ENCODE measurements at places on chromosomes 2 and 18.

GRCh38 chr2:212392043-212392442 lies 146.6 kb downstream of the ERBB4 start:
- no peak for DNase-seq

GRCh38 chr2:121043827-121044222 lies 241.2 kb downstream of the TFCP2L1 start:
- no peak for DNase-seq

DNA sequence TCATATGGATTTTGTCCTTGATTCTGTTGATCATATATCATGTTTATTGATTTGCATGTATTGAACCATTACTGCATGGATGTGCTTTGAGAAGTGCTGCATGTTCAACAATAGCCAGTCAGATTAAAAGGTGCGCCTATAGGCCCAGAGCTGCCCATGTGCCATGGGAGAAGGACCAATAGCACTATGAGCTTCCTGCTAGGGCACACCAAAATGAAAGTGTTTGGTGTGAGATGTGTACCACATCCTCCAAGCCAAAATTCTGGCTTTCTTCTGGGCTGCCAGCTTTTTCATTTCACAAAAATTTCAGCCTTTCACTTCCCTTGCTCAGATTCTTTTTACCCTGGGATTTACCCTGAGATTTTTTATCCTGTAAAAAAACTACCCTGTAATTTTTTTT lies 34.8 kb upstream of the MMADHC start:
- no peak for DNase-seq

DNA sequence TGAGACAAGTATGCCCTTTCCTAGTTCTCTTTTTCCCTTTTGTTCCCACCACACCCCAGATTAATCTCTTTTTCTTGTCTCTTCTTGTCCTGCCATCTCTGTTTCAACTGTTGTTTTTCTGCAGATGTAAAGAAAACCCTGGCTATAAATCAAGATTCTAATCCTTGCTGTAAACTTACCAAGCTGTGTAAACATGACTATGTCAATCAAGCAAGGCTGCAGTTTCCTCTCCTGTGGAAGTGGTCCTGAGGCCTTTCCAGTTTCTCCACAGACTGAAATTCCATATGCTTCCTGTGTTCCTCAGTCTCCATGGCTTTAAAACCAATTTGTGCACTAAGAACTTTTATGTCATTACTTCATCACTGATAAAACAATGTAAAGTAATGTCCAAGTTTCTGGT lies 288.8 kb upstream of the PIK3C3 start:
- DNase-seq: no peak

DNA sequence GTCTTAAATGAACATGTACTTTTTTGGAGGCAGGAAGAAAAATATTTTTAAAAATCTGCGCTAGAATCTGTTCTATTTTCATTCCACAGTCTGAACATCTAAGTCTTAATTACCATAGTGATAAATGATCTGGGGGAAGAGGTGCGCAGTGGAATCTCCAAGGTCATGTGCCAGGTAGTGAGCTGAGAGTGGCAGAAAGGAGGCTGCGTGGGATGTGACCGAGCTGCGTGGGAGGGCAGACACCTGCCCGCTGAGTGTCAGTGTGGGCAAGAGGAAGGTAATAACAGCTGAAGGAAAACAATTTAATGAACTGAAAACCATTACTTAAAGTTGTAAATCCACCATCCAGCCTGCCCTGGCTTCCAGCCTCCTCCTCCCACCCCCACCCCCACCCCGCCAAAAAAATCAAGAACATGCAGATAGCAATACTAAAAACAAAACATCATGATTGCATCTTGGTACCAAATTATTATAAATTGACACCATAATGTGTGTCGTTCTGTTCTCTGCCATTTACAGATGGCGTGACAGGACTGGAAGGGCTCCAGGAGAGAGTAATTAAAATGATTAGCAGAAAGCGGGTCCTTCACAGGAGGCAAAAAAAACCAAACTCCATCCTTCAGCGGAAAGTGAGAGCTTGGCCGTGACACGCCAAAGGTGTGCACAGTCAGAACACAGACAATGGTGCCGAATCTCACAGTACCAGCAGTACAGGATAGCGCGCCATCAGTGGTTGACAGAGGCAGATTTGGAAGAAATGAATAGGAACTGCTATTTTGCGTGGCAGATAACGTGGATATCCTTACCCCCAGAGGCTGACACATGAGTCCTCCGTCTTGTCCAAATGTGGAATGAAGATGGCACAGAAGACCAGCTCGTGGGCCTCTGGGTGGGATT lies 11.4 kb upstream of the DTNB start:
- no peak for DNase-seq

GRCh38 chr18:7117390-7118355 lies at the start of gene LAMA1:
Gene LAMA1 (minus strand): TSS chr18:7117797. CDS start chr18:7117720, 77 bp downstream.
- DNase-seq: no peak

- no peak for DNase-seq
Observed at GRCh38 chr18:22026889-22027288, 142.5 kb upstream of the GATA6 start.

DNA sequence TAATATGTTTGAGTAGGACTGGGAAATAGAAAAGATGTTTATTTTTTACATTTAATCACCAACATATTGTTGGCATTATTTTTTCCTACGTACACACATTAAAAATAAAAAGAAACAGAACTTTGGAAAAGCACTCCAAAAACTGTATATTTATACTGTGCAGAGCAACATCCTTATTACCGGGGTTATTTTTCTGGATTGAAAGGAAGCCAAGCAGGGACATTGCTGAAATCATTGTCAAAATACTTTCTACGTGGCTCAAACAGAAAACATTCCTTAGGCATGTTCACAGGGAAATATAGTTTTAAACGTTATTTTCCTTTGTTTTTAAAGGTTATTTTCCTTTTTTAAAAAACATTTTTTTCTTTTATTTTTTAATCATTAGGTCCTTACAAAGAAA lies 315.0 kb upstream of the SMIM21 start:
- DNase-seq: no peak

GRCh38 chr2:156959481-156959880 lies 298.0 kb upstream of the GALNT5 start:
- DNase-seq: no peak

DNA sequence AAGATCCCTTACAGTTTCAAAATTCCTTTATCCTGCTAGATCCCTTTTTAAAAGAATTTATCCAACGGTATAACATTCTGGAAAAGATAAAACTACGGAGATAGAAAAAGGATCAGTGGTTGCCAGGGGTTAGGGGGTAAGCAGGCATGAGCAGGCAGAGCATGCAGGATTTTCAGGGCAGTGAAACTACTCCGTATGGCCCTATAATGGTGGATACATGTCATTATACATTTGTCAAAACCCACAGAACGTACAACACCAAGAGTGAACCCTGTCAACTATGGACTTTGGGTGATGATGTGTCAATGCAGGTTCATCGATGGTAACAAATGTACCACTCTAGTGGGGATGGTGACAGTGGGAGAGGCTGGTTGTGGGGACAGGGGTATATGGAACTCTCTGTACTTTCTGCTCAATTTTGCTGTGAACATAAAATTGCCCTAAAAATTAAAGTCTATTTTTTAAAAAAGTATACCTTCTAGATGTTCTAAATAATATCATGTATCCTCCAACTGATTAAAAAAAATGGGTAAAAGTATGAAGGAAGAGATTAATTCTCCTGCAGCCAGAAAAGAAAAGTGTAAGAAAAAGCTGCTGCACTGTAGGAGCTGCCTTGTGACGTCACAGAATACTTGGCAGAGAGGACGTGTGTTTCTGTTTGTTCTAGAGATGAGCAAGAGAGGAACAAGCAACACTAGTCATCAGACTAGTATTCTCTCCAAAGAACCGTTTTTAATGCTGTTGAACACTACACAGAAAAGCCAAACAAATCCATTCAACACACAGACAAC lies 23.6 kb downstream of the ANKRD44 start:
- DNase-seq: peak; percentile 44

DNA sequence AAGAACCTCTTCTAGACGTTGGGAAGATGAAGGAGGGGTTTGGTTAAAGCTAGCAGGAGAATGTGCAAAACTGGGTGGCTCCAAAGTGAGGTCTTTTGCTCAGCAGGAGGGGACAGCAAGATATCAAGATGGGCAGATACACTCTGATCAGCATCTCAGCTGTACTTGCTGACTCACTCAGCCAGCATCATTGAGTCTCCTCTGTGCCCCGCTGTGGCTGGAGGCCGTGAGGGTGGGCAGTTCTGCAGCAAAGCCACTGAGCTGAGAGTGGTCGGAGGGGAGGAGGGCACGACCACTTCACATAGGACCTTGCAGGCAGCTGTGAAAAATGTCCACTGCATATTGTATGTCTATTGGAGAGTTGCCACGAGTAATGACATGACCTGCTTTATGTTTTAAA lies 152.0 kb downstream of the CAPN13 start:
- DNase-seq: no peak

DNA sequence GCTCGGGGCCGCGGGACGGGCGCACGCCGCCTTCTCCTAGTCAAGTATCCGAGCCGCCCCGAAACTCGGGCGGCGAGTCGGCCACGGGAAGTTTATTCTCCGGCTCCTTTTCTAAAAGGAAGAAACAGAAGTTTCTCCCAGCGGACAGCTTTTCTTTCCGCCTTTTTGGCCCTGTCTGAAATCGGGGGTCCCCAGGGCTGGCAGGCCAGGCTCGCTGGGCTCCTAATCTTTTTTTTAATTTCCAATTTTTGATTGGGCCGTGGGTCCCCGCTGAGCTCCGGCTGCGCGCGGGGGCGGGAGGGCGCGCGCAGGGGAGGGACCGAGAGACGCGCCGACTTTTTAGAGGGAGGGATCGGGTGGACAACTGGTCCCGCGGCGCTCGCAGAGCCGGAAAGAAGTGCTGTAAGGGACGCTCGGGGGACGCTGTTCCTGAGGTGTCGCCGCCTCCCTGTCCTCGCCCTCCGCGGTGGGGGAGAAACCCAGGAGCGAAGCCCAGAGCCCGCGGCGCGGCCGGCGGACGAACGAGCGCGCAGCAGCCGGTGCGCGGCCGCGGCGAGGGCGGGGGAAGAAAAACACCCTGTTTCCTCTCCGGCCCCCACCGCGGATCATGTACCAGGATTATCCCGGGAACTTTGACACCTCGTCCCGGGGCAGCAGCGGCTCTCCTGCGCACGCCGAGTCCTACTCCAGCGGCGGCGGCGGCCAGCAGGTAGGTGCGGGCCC lies 617 bp downstream of the FOSL2 start:
- DNase-seq: peak; percentile 41

GRCh38 chr2:130920415-130921163 lies 83.9 kb downstream of the ARHGEF4 start:
- peak; percentile 22 for DNase-seq

DNA sequence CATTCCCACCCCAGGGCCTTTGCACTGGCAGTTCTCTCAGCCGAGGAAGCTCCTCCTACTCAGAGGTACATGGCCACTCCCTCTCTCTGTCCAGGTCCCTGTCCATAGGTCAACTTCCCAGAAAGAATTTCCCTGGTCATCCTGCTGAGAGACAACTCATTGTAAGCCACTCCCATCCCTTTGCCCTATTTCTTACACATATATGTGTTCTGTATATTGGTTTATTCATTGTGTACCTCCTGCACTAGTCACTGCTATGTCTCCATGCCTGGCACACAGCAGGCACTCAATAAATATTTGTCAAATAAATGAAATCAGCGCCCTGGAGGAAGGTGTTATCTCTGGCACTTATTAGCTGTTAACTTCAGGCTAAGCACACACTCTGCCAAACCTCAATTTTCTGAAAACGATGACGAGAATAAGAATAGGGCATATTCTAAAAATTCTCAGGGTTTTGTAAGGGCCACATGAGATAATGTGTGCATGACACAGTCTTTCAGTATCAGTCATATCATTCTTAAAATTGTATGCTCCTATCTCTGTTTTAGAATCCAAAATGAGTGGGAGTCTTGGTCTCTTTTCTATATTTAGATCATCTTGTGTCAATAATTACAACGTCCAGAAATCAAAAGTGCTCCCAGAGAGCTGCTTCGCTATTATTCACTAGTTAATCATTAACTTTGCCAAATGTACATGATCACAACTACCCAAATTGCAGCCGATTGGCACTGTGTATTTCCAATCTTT lies 198.0 kb downstream of the ALK start:
- no peak for DNase-seq

- DNase-seq: no peak
Observed at GRCh38 chr2:161316701-161317100, 8.5 kb downstream of the PSMD14 start.

- DNase-seq: no peak
Observed at GRCh38 chr2:239793836-239794235, 231.3 kb downstream of the NDUFA10 start.

DNA sequence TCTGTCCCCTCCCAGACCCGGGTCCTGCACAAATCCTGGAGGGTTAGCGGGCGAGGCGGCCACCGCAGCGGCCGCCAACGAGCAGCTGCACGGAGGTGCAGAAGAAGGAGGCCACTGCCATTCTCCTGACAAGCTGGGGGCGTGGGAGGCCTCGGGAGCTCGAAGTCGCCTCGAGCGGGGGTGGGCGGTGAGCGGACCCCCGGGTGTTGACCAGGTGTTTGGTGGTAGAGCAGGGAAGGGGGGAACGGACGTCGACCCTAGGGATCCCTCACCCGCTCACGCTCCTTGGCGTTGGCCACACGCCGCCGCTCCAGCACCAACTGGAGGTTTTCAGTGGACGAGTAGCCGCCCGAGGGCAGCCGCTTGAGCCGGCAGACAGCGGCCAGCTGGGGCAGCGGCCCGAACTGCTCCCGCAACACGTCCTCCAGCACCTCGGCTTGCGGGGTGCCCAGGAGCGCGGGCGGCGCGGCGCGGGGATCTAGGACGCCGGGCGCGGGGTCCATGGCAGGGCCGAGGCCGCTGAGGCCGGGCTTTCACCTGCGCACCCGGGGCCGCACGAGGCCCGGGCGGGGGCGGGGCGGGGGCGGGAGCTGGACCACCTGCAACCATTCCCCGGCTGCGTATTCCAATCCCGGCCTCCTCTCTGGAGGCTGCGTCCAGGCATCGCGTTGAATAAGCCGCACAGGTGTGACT lies at the start of gene FIGLA:
FIGLA (minus strand) TSS at position 508 of the 693 bp plus-strand sequence; CDS start at position 503, 5 bp downstream.
- DNase-seq: no peak

DNA sequence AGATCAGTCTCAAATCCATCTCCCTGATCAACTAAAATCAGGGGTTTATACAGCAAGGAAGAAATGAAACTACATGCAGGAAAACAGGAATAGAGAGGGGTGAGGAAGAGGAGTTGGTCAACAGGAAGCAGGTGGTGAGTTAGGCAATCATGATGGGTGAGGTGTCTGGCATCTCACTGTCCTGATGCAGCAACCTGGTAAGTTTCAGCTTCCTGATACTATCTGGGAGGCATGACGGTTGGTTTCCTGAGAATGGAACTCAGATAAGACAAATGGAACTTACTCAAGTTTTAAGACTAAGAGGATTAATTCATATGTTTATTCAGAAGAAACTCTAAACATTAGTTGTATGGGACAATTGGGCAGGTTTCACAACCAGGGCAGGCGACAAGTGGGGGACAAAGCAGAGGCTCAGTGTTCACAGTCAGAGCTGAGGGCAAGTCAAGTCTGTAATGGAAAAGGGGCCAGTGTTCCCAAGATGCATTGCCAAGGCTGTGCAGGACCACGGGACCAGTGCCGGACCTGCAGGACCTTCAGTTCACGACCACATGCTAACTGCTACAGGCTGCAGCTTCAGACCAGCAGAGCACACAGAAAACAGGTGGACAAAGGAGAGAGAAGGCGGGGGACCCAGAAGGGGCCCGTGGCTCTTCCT lies 17.7 kb upstream of the GALM start:
- DNase-seq: no peak

GRCh38 chr2:209936106-209936666 lies 66.3 kb upstream of the RPE start:
- no peak for DNase-seq

Data from NCI-H2029 (cell line).